Fibroblast of skin of left biceps (primary cell): ENCODE measurements at places on chromosomes 7 and 10.

DNA sequence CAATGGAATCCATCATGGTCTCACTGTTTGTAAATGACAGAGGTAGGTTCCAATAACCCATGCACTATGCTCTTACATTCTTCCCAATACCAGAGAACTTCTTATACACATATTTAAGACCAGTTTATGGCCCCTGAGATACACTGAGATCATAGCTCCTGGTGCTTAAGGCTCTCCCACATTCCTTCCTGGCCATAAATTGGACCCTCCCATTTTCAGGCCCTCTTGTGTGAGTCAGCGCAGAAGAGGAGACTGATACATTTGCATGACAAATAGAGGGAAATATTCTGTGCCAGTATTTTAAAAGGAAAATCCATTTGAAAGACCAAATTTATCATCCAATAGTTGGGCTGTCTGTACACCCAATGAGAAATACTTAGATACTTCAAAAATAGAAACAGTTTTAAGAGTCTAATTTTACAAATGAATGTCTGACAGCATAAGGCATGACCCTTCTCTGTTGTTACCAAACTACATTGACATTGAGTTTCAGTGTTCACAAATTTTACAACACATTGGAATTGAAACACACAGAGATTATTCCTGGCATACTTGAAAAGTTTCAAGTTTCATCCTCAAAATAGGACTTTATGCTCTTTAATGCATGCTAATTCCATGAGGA lies 35.3 kb downstream of the SLC16A9 start:
- DNase-seq: peak; percentile 54

DNA sequence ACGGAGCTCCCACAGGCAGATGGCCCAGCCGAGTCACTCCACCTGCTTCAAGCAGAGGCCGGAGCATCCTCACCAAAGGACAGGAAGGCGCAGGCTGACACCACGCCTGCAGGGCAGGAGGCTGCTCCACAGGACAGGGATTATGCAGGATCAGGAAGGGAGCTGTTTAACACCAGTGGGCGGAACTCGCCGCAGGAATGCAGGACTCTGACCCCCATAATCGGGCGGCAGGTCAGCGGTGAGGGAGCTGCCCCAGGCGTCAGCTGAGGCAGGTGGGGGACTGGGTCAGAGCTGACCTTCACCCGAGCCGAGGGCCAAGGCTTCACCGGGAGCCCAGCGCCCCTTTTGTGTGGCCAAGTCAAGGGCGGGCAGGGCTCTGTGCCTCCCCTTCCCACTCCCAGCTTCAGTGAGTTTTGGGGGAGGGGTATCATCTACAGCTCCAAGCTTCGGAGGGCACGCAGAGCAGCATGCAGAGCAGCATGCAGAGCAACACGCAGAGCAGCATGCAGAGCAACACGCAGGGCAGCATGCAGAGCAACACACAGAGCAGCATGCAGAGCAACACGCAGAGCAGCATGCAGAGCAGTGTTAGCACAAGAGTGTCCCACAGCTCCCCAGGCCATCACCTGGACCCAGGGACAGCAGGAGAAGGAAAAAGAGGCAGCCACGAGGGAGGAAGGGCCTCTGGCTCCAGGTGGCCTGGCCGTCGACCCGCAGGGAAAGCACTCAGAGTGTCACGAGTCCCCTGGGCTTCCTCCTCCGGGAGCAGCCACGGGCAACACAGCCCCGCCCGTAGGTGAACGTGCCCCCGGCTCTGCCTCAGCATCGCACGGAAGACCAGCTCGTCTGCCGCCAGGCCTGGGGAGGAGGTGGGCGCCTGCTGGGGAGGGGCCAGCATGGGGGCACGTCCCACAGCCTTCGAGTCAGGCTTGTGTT lies 151.7 kb upstream of the PPP2R2D start:
- DNase-seq: no peak

DNA sequence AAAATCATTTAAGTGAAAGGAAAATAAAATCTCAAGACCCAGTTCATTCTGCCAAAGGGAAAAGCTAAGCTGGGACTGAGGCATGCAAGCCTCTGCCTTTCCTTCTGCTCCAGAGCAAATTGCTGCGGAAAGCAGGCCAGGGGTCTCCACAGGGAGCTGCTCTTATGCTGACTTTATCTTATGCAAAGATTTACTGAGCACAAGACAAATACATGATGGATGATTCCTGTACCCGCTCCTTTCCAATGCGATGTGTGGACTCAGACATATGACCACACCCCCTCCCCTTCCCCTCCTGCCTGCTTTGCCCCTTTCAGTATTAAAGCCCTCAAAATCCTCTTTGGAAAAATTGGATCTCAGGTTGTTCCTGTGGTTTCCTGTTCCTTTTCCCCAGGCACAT lies 74.2 kb upstream of the INSIG1 start:
- DNase-seq: no peak

GRCh38 chr10:11424456-11425295 lies 186.8 kb downstream of the USP6NL start:
- DNase-seq: peak; percentile 5

- DNase-seq: peak; percentile 87
Observed at GRCh38 chr10:90193240-90193985, 492.0 kb downstream of the KIF20B start.

GRCh38 chr10:59229441-59229840 lies 53.0 kb downstream of the PHYHIPL start:
- DNase-seq: no peak

DNA sequence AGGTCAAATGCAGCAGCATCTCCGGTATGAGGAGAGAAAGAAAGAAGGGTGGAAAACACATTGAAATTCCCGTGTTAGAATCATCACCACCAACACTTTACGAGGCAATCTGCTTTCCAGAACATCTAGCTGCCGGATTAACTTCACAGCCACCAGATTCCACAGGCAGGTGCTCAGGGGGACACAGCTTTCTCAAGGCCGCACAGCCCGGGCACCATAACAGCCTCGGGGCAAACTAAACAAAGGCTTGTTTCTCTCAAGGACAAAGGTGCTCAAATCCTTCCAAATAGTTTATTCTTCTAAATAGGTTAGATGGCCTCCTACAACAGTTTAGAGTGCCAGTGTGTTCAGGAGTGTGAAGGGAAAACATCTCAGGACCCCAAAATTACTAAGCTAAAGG lies 156.3 kb downstream of the DIP2C start:
- DNase-seq: no peak

DNA sequence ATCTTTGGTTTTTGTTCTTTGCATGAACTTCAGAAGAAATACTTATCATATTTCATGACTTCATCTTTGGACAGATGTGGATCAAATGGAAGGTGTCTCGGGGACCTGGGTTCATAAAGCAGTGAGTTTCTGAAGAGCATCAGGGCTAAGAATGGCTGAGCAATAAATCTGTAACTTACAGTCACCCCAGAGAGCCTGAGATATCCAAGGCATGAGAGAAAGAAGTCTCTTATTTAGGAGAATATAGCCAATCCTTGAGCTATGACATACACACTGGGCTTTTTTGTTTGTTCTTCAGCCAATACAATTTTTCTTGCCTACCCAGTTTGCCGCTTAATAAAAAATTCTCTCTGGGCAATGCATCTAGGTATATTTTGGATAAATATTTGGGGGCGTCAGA lies 252.6 kb upstream of the INHBA start:
- no peak for DNase-seq

DNA sequence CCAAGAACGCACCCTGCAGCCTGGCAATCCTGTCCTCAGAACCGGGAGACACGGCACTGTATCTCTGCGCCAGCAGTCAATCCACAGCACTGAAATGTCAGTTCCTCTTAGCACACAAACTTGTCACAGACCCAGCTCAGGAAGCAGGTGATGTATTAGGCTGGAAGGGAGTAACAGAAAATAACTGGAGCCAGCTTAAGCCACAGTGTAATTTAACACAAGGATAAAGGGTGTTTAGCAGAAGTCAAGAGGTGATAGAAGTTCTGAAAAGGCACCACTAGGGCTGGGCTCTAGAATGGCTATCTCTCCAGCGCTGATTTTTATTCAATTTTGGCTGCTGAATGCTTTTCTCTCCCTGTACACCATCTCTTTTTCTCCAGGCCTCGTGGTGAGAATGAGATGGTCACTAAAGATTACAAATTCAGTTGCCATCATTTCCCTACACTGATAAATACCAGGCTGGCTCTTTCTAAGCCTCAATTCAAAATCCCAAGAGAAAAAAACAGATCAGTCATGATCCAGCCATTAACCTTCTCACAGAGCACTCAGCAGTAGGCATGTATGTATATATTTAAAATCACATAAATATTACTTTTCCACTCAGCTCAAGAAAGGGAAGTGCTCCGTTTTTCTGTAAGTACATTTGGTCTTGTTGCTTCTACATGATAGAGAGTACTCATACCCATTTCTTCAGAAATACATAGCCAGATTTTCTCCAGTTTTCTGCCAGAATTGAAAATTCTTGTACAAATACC lies 102.7 kb upstream of the PRSS1 start:
- no peak for DNase-seq

DNA sequence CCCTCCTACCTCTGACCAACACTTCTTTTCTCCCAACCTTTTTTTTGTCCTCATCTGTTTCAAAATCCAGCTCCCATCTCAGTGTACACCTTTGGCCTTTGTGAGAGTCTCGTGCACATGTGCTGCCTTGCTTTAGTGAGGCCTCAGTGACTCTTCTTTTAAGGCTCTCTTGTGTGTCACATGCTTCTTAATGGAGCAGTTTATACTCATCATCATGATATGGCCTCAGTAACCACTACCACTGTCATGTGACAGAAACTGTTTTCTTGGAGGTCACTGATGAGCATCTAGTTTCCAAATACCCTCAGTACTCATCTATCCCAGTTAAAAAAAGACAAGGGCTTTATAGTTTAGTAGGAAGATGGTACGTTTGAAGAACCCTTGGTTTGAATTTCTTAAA lies 8.1 kb upstream of the ARHGAP22 start:
- no peak for DNase-seq

- peak; percentile 39 for DNase-seq
Observed at GRCh38 chr7:106657085-106657991, 3.6 kb downstream of the CCDC71L start.

GRCh38 chr7:108146070-108146842 lies 16.1 kb upstream of the LAMB4 start:
- peak; percentile 77 for DNase-seq

GRCh38 chr7:101900103-101900502 lies 82.7 kb downstream of the CUX1 start:
- DNase-seq: no peak

DNA sequence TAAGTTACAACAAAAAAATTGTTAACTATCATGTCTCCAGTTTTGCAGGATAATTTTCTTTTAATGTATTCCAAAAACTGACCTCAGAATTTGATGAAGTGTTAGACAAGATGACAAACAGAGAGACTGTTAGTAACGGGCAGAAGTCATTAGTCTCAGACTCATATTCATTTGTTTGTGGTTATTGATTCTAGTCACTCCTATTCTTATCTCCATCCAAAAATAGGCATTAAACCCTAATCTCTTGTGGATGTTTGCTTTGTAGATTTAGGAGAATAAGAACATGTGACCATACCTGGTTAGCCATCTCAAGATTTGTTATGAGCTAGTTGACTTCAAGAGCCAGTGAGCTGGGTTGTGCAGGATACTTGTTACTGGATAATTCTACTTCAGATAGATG lies 261.1 kb downstream of the AUTS2 start:
- DNase-seq: no peak
